ENCODE measurements at places on chromosomes 3 and 15.
A peak's percentile ranks its signal among the peaks of the same experiment; 100 is the strongest.

- DNase-seq: peak; percentile 72
Measured at GRCh38 chr3:105365391-105366325, 1.1 kb upstream of the ALCAM start.

DNA sequence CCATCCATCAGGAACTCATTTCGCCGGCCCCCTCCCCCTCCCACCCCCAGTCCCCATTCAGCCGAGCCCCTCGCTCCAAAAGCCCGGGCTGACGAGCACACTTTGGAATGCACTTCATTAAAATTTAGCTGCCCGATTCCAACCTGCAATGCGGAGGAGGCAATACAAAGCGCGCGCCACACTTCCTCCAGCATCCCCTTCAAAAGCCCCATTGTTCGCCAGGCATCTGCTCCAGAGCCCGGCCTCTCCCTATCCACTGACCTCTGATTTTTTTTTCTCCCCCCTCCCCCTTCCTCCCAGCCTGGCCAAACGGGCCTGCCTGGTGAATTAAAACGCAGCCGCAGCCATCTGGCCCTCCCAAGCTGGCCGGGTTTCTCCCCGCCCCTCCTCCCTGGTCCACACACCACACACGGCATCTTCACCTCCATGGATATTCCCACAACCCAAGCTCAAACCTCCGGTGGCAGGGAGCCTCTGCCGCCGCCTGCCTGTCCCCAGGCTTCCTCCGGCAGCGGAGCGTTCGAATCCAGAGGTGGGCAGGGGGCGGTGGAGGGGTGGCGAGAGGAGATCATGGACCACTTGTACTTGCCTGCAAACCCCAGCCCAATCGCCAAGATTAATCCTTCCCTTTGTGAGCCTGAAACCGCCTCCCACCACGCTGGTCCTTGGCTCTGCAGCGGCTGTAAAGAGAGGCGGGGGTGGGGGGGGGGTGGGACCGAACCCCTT lies 441.3 kb downstream of the MAGI1 start:
- DNase-seq: peak; percentile 36

DNA sequence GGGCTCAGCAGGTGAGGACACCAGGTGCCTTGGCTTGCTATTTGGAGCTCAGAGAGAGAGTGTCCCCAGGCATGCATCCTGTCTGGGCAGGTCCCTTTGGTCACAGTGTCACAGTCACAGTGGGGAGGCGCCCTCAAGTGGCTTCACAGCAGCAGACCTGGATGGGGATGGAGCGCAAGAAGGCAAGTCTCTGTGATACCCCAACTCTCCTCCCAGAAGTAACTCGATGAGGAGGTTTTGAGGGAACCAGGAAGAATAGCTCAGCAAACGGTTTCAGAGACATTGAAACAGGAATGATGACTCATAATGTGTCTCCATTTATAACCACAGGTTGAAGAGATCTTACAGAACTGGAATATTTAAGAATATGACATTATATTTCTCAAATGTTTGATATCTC lies 66.5 kb upstream of the SH3GL3 start:
- no peak for DNase-seq

GRCh38 chr15:55289011-55289745 lies 435 bp downstream of the RAB27A start:
- no peak for DNase-seq

DNA sequence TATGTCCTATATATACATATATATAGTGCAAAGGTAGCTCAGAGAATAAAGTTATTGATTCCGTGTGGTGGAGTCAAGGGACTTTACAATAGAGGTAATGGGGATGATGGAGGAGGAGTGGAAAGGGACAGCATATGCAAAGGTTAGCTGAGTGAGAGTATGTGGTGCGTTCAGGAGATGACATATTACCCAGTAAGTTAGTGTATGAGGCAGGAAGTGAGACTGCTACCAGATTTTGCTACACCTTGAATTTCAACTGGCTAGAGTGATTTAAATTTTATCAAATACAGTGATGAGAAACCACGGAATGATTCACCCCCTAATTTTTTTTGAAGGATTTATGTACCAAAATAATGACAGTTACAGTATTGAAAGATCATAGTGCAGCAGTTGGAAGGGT lies 2.8 kb downstream of the ACTL6A start:
- no peak for DNase-seq

DNA sequence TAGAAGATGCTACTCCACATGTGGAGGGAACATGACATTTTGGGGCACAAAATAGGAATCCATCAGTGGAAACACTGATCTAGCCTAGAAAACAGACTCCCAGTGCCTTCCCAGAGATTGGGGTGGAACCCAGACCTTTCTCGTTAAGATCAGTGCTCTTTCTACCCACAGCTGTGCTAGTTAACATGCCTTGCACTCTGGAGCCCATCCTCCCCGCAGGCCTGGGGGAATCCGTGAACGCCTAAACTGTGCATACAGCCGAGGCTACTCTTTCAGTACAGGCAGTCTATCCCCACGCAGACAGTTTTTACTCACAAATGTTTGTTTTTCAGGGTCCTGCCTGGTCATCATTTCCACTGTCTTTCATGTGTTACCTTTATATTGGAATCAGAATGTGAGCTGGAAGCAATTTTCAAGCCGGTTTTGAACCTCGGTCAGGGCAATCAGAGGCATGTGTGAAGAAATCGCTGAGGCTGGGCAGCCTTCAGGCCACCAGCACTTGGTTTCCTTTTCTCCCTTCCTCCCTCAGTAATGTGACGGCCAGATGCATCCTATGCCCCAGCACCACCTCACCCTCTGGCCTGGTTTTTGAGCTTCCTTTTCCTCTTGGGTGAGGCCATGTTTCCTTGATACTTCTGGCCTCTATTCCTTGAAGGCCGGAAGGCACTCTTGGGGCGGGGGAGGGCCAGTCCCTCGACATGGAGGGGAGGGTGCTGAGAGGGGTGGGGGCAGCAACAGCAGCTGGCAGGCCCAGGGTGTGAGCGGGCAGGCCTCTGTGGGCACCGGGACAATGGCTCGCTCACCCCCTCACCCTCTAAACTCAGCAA lies 123.6 kb upstream of the GALNT15 start:
- no peak for DNase-seq

DNA sequence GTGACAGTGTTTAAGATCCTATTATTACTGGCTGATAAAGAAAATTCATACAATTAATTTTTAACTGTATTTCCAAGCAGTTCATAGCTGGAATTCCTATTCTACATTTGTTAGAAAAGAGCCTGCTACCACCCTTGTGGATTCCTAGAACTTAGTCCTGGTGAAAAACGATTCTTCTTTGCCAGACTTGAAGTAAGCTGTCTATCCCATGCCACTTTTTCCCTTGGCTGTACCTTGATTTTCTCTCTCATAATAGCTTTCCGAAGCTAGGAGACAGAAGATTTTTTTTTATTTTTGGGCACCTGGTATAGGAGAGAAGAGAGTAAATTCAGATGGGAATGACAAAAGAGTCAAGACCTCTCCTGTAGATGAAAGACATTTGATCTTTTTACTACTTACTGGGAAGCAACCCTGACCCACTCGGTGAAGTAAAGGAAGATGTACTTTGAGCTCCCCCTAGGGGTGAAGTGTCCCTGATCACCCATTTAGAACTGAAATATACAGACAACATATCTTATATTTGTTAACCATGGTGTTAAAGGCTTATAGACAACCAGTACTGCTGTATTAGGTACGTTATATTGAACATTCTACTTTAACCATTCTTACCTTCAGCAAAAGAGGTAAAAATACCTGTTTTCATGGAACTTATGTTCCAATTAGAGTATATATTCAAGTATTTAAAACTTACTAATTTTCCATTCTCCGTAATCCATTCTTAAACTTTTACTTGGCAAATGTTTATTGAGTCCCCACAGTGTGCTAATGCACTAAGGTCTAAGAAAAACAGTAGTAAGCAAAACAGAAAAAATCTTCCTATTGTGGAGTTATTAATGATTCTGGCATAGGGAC lies 36.2 kb upstream of the C3orf38 start:
- DNase-seq: peak; percentile 62

- no peak for DNase-seq
Measured at GRCh38 chr15:42819786-42820185, 82.9 kb upstream of the CDAN1 start.

Data from NCI-H1092 treated with DMSO at 0.1 percent for 48 hours (cell line).